CD8-positive, alpha-beta T cell (primary cell): ENCODE measurements at places on chromosomes 16 and 17. TPM values are rescaled to one million over a fixed set of nuclear protein-coding genes. Genes with fewer than 3 reads are reported as not detected.

The AXIN2 gene
- total RNA-seq, result 20.9 TPM

The DLG4 gene
- total RNA-seq, result 8.1 TPM

The CDC6 gene
- 2.9 TPM for total RNA-seq

The OMG gene
- total RNA-seq, result 0.44 TPM

The ARL5C gene
- total RNA-seq, result not detected

The CD300A gene
- total RNA-seq, result 4.5 TPM

The DPEP3 gene
- total RNA-seq, result 0.58 TPM

The FASN gene
- total RNA-seq, result 245 TPM

The UTP18 gene
- 53.5 TPM for total RNA-seq

The PRKAR1A gene
- total RNA-seq, result 63.5 TPM

The PPM1E gene
- not detected for total RNA-seq

The STARD3 gene
- total RNA-seq, result 118 TPM

The CACNG5 gene
- not detected for total RNA-seq

The ZNF821 gene
- total RNA-seq, result 10.1 TPM

The PYY gene
- total RNA-seq, result not detected

The TEDC2 gene
- 0.30 TPM for total RNA-seq

The NTN1 gene
- total RNA-seq, result 0.08 TPM

The IRX3 gene
- not detected for total RNA-seq

The CCDC200 gene
- total RNA-seq, result not detected

The COTL1 gene
- 194 TPM for total RNA-seq

The C16orf86 gene
- 1.6 TPM for total RNA-seq
